Heart right ventricle (tissue), 16 donors: ENCODE measurements at places on chromosomes 5 and 9. TPM values are rescaled to one million over a fixed set of nuclear protein-coding genes. Genes with fewer than 3 reads are reported as not detected.

Gene THBS4
- 41.1 TPM for total RNA-seq

Gene LRRC26
- not detected for total RNA-seq

Gene SPAAR
- total RNA-seq, result 3.8 TPM

Gene SPATA31D1
- total RNA-seq, result not detected

Gene SLC6A18
- not detected for total RNA-seq

Gene SLC34A3
- total RNA-seq, result not detected

Gene MLANA
- not detected for total RNA-seq

Gene MLLT3
- 12.7 TPM for total RNA-seq

Gene LRRTM2
- total RNA-seq, result not detected

Gene PCDHB7
- total RNA-seq, result 0.17 TPM

Gene AGXT2
- total RNA-seq, result not detected

Gene FBN2
- total RNA-seq, result 2.9 TPM
